ENCODE measurements at places on chromosomes 13 and 19. TPM values are rescaled to one million over a fixed set of nuclear protein-coding genes. Genes with fewer than 3 reads are reported as not detected.

GRCh38 chr13:28851422-28851821 lies 31.3 kb downstream of the MTUS2 start:
- DNase-seq: no peak

DNA sequence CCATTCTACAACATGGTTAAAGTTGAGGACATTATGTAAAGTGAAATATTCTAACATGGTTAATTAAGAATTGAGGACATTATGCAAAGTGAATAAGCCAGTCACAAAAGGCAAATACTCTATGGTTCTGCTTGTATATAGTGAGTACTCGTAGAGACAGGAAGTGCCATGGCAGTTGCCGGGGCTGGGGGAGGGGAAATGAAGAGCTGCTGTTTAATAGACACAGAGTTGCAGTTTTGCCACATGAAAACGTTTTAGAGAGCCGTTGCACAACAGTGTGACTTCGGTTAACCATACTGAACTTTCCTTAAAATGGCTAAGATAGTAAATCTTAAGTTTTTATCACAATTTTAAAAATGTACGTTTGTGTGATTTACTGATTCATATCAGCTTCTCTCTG lies 176.9 kb downstream of the SHISA2 start:
- no peak for DNase-seq

- no peak for DNase-seq
These were observed 54.5 kb upstream of the MTIF3 start for GRCh38 chr13:27504868-27505194.

GRCh38 chr13:53075356-53076041 lies 46.9 kb downstream of the OLFM4 start:
- DNase-seq: no peak

DNA sequence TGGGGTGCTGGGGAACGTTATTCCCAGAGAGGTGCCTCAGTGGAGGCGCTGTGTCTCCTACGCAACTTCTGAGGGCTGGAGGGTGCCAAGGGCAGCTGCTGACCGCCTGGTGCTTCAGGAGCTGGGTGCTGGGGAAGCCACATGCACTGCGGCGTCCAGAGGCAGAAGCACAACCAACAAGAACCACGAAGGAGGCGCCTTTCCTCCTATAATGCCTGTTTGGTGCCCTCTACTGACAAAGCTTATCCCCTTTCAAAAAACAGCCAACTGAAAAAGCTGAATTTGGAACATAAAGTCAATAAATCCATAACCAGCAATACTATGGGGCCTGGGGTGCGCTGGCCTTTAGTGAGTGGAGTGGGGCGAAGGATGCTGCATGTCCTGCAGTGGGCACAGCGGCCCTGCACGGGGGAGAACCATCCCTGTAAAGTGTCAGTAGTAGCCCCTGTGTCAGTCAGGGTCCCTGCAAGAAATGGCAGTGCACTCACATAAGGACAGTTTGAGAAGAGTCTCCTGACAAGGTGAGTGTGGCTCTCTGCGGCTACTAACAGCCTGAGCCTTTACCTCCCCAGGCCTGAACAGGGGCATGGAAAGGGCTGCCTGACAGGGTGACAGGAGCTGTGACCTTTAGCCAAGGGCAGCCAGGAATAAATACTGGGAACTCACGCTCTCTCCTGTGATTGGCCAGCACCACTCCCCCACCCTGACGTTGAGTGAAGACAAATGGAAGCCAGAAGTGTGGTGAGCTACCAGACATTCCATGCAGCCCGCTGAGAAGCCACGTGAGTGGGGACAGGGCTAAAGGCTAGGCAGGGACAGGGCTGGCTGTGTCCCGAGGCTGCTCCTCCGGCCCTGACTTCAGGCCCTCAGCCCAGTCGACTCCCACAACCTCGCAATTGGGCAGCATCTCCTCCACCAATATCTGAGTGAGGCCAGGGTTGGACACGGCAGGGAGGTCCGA lies 4.5 kb upstream of the B3GNT8 start:
- no peak for DNase-seq

DNA sequence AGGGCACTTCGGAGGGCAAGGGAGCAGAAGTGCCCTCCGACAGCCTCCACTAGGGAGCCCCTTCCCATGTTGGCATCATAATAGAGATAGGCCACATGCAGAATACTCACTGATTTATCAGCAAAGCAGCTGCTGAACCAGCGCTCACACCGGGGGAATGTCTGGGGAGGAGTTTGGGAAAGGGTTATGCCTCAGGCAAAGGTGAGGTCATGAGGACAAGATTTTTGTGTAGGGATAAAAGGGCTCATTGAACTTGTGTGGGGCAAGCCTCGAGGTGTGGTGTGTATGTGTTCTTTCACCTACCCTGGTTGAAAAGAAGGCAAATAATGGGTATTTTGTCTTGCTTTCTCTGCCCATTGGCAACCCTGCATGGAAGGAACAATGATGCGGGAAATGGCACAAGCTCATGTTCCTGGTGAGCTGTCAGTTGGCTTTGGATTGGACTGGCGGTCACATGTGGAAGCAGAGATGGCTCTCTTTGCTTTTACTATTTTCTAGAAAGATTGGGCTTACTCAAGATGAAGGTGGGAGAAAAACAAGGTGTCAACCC lies 39.1 kb upstream of the SLC7A9 start:
- no peak for DNase-seq

DNA sequence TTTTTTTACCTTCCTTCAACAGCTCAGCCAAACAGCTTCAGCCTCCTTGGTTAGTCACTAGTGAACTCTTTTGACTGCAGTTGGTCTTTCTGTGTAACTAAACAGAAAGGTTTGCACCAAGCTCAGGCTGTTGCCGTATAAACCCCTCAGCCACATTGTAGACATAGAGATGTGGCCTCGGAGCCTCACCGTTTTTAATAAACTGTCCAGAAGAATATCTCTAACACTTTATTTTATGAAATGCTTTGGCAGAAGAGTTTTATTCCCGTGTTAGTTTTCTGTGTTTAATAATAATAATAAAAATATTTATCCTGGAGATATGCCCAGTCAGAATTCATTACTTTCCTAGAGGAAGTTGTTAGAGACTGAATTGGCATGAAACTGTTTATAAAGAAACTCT lies 171.7 kb upstream of the MAB21L1 start:
- DNase-seq: no peak

DNA sequence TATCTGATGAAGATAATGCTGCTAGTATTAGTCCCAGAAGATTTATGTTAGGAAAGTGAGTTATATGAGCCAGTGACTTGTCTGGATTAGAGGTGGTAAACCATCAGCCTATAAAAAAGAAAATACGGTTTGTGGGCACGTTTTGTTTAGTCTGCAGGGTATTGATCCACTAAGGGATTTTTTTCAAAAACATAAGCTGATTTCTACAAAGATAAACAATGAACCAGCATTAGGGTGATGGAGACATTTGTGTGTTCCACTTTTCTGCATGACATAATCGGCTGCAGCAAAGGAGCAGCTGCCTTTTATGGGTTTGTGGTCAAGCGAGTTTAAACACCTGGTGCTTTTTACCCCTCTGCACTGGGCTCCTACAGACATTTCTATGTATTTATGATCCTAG lies 836.4 kb upstream of the GPC6 start:
- no peak for DNase-seq

- peak; percentile 92 for DNase-seq
These were observed at the start of gene ANGPTL4 for GRCh38 chr19:8363803-8364771. Gene ANGPTL4 (plus strand): TSS chr19:8364155. CDS start chr19:8364322, 167 bp downstream.

GRCh38 chr19:4640247-4641000 lies 1.1 kb downstream of the TNFAIP8L1 start:
- no peak for DNase-seq

The TEX101 gene
- not detected for total RNA-seq

- DNase-seq: no peak
These were observed at the start of gene ELSPBP1 for GRCh38 chr19:47994209-47994802. Gene ELSPBP1 (plus strand): TSS chr19:47994632. CDS start chr19:48008668, 14,036 bp downstream.

The FREM2 gene
- total RNA-seq: 0.93 TPM

GRCh38 chr13:79987323-79987722 lies 353.6 kb downstream of the SPRY2 start:
- DNase-seq: no peak
